ENCODE measurements at places on chromosomes 4 and X. TPM values are rescaled to one million over a fixed set of nuclear protein-coding genes. Genes with fewer than 3 reads are reported as not detected.
A peak's percentile ranks its signal among the peaks of the same experiment; 100 is the strongest.

- no peaks in the 10 kb centered on the region for H3K4me1 ChIP-seq
- H3K27me3 ChIP-seq: no peaks in the 10 kb centered on the region
- no peak overlapping the region for H3K4me3 ChIP-seq
- DNase-seq: no peak
Measured at GRCh38 chr4:141004823-141005222, 128.4 kb downstream of the RNF150 start.

DNA sequence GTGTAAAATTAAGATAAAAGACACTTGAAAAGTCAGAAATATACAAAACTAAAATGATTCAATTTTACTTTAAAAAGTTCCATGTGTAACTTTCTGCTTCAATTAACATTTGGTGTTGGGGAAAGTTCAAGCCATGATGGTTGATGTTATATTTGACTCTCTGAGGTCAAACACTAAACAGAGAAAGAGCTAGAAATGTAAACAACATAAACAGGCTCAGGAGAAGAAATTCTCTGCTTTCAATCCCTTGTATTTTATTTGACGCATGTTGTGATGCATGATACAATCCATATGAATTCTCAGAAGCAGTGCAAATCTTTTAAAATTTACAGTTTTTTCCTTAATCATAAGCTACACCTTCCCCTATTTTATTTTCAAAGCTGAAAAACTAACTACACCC is 822.4 kb downstream of the PCDH18 start:
- no peak overlapping the region for H3K4me3 ChIP-seq
- H3K4me1 ChIP-seq: no peaks in the 10 kb centered on the region
- H3K36me3 ChIP-seq: no peaks in the 10 kb centered on the region
- no peak overlapping the region for H3K27ac ChIP-seq

GRCh38 chr4:150906987-150907633 is 108.0 kb downstream of the LRBA start:
- no peaks in the 10 kb centered on the region for H3K4me1 ChIP-seq
- no peak overlapping the region for H3K27ac ChIP-seq
- no peaks in the 10 kb centered on the region for H3K27me3 ChIP-seq
- no peak for DNase-seq
- no peak overlapping the region for H3K4me3 ChIP-seq

DNA sequence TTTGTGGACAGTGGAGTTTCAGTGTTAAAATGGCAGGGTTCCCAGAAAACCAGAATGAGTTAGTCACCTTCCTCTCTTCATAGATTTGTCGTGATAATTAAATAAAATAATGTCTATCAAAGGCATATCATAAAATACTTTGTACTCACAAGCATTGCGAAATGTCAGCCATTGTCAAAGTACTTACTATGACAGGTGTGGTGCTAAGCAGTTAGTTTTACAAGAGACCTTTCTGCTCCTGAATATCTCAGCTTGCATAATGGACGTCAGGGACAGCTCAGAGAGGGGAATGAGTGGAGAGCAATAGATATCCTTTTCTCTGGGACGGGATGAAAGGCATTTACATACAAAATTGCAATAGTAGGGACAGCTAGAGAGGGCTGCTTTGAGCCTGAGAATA is 560.9 kb downstream of the KCNIP4 start:
- H3K36me3 ChIP-seq: no peaks in the 10 kb centered on the region
- DNase-seq: no peak
- H3K27ac ChIP-seq: no peak overlapping the region
- no peak overlapping the region for H3K4me3 ChIP-seq
- no peaks in the 10 kb centered on the region for H3K27me3 ChIP-seq

DNA sequence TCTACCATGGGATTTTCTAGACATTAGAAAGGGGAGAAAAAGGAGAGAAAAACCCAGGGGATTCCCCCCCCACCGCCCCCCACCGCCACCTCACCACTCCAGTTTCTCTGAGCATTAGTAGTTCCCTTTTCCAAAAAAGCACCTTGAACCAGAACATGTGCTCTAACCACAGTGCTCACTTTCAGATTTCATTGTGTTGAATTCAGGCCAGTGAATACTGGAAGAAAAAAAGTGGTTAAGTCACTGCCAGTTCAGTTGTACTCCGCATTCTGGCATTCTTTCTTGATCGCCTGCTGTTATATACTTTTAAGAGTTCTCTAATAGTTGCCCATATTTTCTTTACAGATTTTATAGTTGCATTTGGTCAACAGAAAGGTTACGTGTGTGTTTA is 40.9 kb downstream of the JADE3 start:
- no peaks in the 10 kb centered on the region for H3K36me3 ChIP-seq
- no peak for DNase-seq
- H3K27me3 ChIP-seq: no peaks in the 10 kb centered on the region
- H3K27ac ChIP-seq: no peak overlapping the region
- H3K4me3 ChIP-seq: no peak overlapping the region

- no peaks in the 10 kb centered on the region for H3K36me3 ChIP-seq
- no peak overlapping the region for H3K4me3 ChIP-seq
- no peaks in the 10 kb centered on the region for H3K27me3 ChIP-seq
- no peak overlapping the region for H3K27ac ChIP-seq
Measured at GRCh38 chrX:124328765-124329164, 3.7 kb upstream of the TEX13D start.

- peak overlapping the region; percentile 60 for H3K4me3 ChIP-seq
- peaks cover 48% of the 10 kb centered on the region for H3K4me1 ChIP-seq
- peak overlapping the region; percentile 98 for H3K27ac ChIP-seq
- DNase-seq: no peak
Measured at GRCh38 chrX:40177117-40177430, 79.3 kb upstream of the BCOR start.

- no peaks in the 10 kb centered on the region for H3K4me1 ChIP-seq
- H3K36me3 ChIP-seq: no peaks in the 10 kb centered on the region
- no peak overlapping the region for H3K27ac ChIP-seq
Measured at GRCh38 chrX:140672840-140673731, 36.5 kb upstream of the LINC00632 start.

DNA sequence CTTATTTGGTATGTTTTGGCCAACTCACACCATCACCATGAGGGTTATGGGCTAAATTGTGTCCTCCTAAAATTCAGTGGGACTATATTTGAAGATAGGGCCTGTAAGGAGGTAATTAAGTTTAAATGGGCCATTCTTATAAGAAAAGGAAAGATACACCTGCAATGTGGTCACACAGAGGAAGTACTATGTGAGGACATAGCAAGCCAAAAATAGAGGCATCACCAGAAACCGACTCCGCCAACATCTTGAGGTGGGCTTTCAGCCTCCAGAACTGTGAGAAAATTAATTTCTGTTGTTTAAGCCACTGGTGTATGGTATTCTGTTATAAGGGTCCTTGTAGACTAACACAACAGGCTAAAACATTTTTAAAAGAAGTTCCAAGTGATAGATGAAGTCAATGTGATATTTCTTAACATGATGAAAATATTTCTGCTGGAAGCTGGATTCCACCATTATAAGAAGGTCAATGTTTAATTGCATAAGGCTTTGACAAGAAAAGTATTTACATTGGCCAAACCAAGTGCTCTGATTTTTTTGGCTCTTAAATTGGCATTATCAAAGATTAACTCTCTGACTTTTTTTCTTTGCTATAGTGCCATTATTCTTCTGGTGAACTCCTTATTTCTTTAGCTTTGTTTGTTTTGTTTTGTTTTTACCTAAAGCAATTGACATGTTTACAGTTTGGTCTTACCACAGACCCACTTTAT is 540.9 kb downstream of the PPARGC1A start:
- H3K27ac ChIP-seq: no peak overlapping the region
- no peaks in the 10 kb centered on the region for H3K36me3 ChIP-seq
- DNase-seq: no peak

DNA sequence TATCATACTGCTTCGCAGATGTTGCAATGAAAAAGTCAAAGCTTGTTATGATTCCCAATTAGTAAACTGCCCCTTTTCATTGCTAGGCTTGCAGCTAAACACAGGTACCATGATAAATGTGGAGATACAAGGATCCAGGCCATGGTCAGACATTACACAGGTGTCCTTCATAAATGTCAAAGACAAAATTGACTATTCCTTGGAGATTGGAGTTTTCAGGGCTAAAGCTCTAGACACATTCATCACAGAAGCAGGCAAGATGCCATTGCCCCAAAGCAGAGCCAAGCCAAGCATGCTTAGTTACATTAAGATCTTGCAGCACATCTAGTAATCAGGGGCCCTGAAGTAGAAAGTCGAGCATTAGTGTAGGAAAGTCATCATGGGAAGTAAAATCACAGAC is 111.3 kb upstream of the INTU start:
- H3K4me1 ChIP-seq: no peaks in the 10 kb centered on the region
- no peak overlapping the region for H3K27ac ChIP-seq
- no peak overlapping the region for H3K4me3 ChIP-seq
- DNase-seq: no peak

DNA sequence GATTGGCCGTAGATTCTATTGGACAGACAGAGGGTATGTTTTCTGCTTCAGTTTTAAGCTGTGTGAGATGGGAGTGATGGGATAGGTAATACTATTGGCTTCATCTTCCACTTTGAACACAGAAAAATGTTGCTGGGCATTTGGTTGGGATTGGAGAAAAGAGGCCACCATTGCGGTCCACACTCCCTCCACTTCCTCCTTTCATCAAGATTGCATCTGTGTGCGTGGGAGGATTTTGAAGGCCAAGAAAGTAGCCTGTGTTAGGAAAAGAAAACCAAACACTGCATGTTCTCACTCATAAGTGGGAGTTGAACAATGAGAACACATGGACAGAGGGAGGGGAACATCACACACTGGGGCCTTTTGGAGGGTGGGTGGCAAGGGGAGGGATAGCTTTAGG is 56.4 kb downstream of the EGF start:
- no peaks in the 10 kb centered on the region for H3K27me3 ChIP-seq
- no peak overlapping the region for H3K27ac ChIP-seq
- no peak overlapping the region for H3K4me3 ChIP-seq
- H3K4me1 ChIP-seq: no peaks in the 10 kb centered on the region
- no peak for DNase-seq
- no peaks in the 10 kb centered on the region for H3K36me3 ChIP-seq

DNA sequence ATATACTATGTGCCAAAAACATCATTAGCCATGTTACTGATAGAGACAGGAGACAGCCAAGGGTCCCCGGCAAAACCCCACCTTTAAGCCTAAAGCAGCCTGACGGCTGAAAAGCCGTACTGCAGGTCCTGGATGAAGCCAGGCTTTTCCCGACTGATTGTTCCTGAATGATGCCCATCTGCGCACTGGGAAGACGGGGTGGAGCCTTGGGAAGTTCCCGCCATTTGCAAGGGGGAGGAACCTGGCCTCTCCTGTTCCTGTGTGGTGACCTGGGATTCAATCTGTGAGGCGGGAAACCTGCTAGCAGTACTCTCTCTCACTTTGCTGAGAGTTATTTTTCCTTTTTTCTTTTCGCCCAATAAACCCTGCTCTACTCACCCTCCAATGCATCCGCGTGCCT is 15.1 kb upstream of the CAMK2D start:
- no peaks in the 10 kb centered on the region for H3K27me3 ChIP-seq
- no peak for DNase-seq
- H3K4me3 ChIP-seq: no peak overlapping the region

GRCh38 chr4:18578307-18578706 is 556.8 kb upstream of the LCORL start:
- no peak overlapping the region for H3K27ac ChIP-seq
- DNase-seq: no peak
- H3K4me3 ChIP-seq: no peak overlapping the region
- H3K27me3 ChIP-seq: peaks cover 13% of the 10 kb centered on the region

- peaks cover 5% of the 10 kb centered on the region for H3K4me1 ChIP-seq
- H3K36me3 ChIP-seq: no peaks in the 10 kb centered on the region
Measured at GRCh38 chr4:108130955-108131354, 37.8 kb downstream of the LEF1 start.

GRCh38 chr4:144710526-144710912 is 64.6 kb downstream of the HHIP start:
- peaks cover 15% of the 10 kb centered on the region for H3K4me1 ChIP-seq
- DNase-seq: no peak
- no peak overlapping the region for H3K4me3 ChIP-seq
- no peak overlapping the region for H3K27ac ChIP-seq
- H3K27me3 ChIP-seq: no peaks in the 10 kb centered on the region

- H3K4me1 ChIP-seq: no peaks in the 10 kb centered on the region
- no peak overlapping the region for H3K27ac ChIP-seq
- H3K27me3 ChIP-seq: no peaks in the 10 kb centered on the region
- H3K4me3 ChIP-seq: no peak overlapping the region
- DNase-seq: no peak
Measured at GRCh38 chr4:83708500-83709175, 172.7 kb downstream of the GPAT3 start.

STPG2 gene
- total RNA-seq: not detected

AKAP14 gene
- total RNA-seq: not detected

KLF8 gene
- 1.2 TPM for total RNA-seq

SYP gene
- 1.2 TPM for total RNA-seq

PRIMPOL gene
- 11.3 TPM for total RNA-seq

CPLX1 gene
- total RNA-seq: 14.5 TPM
